Kidney glomerular epithelial cell (primary cell): ENCODE measurements at places on chromosomes 12 and 14.

DNA sequence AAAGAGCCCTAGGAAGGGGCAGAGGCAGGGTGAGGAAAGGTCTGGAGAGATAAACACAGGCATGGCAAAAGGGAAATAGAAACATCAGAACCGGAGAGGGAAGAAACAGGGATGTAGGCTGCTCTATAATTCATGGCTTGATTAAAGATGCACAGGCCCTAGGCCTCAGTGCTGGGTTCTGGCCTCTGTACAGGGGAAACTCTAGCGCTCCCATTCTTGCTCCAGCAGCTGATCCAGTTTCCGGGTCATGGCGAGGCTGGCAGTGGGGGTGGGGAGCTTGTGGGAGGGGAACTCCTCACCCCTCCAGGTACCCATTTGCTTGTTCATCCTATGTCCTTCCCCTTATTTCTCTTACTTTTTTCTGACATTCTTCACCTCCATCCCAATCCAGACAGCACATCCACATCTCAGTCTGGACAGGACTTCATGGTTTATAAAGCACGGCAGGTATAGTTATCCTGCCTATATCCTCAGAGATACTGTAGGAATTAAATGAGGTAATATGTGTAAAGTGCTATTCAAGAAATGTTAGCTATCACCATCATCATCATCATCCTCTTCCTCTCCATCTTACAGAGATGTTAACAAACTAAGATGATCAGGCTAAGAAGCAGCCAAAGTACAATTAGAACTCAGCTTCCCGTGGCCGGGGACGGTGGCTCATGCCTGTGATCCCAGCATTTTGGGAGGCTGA, 8.0 kb upstream of the GPR84 start:
- no peak for DNase-seq

- no peak for DNase-seq
Measured at GRCh38 chr14:102220031-102220430, 80.3 kb downstream of the WDR20 start.

DNA sequence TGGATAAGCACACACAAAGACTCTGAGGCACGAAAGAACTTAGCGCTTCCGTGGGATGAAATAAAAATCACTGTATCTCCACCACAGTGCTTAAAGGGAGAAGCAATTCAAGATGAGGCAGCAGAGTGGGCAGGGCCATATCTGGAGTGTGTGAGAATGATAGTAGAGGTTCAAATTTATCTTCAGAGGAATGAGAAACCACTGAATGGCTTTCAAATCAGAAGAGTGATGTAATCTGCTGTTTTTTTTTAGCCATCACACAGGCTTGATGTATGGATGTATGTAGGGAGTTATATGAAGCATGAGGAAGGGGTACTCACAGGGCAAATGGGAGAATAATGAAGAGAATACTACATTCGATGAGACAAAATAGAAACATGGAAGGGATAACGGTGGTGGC, 24.1 kb downstream of the MDGA2 start:
- DNase-seq: no peak

- no peak for DNase-seq
Measured at GRCh38 chr14:93012951-93013719, 90.2 kb downstream of the CHGA start.

DNA sequence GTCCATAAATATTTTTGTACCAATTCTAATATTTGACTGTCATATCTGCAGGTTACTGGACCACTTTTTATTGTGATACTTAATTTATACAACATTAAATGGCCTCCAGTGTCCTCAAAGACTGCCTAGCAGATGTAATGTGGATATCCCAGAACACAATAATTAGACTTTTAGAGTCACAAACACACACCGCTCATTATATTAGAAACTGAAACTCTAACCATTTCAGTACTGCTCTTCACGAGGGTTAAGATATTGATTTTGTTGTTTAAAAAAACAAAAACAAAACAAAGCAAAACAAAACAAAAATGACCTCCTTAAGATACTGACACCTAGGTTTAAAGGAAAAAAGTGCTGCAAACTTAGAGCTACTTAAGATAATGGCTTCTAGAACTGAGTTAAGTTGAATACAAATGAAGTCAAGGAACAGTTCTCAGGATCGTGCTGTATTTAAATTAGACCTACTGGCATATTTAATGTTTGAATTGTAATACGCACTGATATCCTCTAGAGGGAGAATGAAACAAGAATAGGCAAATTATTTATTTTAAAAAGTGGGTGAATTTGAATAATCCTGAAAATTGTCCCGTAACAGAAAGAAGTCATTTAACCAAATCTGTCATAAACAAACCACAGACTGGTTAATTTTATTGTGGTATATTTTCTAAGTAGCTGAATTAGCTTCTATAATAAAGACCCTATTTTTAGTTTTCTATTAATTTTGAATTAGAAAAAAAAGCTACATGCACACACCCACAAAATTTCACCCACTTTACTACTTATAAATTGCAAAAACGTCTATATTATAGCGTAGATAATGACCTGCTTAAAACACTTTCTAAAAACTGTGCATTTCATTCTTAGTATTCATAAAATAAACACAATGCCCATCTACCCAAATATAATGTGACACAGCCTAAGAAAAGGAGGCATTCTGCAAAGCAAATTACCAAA, 395.2 kb upstream of the DCN start:
- peak; percentile 30 for DNase-seq

DNA sequence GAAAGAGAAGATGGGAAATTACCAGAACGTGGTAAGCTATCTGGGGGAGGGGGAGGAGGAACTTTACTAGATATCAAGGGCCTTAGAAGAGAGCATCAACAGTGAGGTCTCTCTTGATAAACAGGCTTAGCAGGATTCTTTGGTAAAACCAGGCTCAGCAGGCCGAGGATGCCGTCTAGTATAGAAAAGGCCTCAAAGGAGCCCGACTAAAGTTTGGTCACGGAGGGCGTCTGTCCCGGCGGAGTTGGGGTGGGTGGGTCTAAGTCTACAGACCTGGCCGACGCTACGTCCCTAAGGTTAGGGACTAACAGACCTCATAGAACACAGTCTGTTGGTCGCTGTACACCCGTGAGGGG, 538 bp upstream of the TIGAR start:
- no peak for DNase-seq

GRCh38 chr12:39459027-39459434, 16.1 kb upstream of the KIF21A start:
- no peak for DNase-seq

GRCh38 chr12:56046027-56046780, 4.5 kb downstream of the RPS26 start:
- DNase-seq: no peak

DNA sequence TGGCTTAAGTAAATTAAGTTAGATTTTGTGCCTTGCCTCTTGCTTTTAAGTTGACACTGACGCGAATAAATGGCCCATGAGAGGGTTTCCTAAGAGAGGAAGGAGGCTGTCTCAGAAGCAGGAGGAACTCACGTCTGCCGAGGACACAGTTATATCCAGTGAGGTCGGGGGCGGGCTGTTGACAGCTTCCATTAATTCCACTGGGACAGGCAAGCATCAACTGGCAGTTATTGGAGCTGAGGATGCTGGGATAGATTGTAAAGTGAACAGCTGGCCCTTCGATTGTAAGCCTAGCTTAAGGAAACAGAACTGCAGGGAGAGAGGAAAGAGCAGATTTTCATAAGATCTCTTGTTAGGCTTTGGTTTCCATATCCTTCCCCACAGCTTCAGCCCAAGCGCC, 399.2 kb downstream of the IPO8 start:
- DNase-seq: no peak

- no peak for DNase-seq
Measured at GRCh38 chr14:76516884-76517283, 140.9 kb downstream of the ESRRB start.

DNA sequence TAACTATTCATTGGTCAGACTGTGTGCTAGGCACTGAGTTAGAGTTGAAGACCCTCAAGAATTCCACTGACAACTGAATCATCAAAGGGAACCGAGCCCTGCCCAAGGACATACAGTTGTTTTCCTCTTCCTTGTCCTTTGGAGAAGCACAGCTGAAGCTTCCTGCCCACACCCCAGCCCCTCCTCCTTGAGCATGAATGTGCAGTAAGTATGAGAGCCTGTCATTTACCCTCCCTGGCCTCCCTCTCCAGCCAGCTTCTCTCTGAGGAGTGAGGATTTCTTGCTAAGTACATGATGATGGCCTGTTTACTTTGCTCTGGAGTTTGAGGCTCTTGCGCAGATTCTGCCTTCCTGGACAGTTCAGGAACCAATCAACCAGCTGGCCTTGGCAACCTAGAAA, 235.2 kb downstream of the CACNA1C start:
- no peak for DNase-seq

DNA sequence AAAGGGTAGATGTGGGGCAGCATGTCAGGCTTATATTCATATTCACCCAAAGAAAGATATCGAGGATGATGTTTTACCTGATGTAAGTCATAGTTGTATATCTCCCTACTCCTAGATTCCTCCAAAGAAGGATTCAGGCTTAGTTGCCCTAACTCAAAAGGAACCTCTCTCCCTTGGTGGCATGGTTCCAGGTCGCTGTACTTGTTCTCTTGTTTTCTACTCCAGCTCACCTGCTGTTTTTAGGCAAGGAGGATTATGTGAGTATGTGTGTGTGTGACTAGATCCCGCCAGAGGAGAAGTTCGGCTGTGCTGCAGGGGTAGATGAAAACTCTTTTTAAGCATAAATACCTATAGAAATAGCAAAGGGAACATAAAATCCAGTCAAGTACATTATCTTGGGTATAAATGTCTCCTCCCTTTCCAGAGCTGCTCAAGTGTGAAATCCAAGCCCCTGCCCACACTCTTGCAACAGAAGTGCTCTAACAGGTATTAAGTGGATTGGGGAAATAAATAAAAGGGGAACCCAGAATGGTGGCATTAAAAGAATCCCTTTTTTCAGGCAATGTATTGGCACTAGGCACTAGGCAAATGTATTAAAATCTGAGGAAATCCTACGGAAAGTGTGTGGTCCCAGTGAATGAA, 375.7 kb downstream of the ZFP36L1 start:
- no peak for DNase-seq

- no peak for DNase-seq
Measured at GRCh38 chr14:63713764-63714163, 14.1 kb downstream of the SGPP1 start.
